Heart right ventricle (tissue), 16 donors: ENCODE measurements at places on chromosomes 13 and 19. TPM values are rescaled to one million over a fixed set of nuclear protein-coding genes. Genes with fewer than 3 reads are reported as not detected.

ZNF653 gene
- 4.3 TPM for total RNA-seq

EID2B gene
- 2.2 TPM for total RNA-seq

COL4A1 gene
- 342 TPM for total RNA-seq

CYP2A6 gene
- total RNA-seq: not detected

- no peak for DNase-seq
These were observed 169.1 kb upstream of the SOX1 start for GRCh38 chr13:111897846-111898215.

GRCh38 chr13:112067871-112068539 lies 1.1 kb downstream of the SOX1 start:
- DNase-seq: no peak

- DNase-seq: peak; percentile 74
These were observed 92.1 kb downstream of the ATP11A start for GRCh38 chr13:112781881-112782361.

GRCh38 chr13:114067381-114067885 lies 65.0 kb downstream of the RASA3 start:
- no peak for DNase-seq

GRCh38 chr13:111944171-111944583 lies 122.8 kb upstream of the SOX1 start:
- DNase-seq: no peak

DNA sequence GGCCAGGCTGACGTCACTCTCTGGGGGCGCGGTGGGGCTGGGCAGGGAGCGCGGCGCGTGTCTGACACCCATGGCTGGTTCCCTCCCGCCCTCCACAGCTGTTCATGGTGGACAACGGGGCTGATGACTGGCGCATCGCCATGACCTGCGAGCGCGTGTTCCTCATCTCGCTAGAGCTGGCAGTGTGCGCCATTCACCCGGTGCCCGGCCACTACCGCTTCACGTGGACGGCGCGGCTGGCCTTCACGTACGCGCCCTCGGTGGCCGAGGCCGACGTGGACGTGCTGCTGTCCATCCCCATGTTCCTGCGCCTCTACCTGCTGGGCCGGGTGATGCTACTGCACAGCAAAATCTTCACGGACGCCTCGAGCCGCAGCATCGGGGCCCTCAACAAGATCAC lies 14.7 kb downstream of the KCNN1 start:
- no peak for DNase-seq

- DNase-seq: no peak
These were observed 101.4 kb downstream of the TUBGCP3 start for GRCh38 chr13:112486386-112487126.

DNA sequence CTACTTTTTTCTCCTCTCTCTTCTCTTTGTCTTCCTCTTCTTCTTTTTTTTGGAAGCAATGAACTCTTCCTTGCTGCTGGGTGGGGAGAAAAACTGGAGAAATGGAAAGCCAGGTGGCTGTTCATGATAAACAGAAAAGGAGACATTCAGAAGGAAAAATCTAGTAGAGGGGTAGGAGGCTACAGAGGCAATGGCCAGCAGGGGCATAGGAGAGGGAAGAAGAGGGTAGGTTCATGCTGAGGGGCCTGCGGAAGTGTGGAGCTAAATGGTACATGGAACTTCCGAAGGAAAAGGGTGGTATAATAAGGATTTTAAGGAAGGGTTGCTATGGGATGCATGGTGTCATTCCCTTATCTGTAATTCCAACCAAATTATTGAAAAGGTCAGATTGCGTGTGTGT lies 17.5 kb upstream of the HS6ST3 start:
- DNase-seq: no peak
